ENCODE measurements at places on chromosomes 7 and 10.
A peak's percentile ranks its signal among the peaks of the same experiment; 100 is the strongest.

DNA sequence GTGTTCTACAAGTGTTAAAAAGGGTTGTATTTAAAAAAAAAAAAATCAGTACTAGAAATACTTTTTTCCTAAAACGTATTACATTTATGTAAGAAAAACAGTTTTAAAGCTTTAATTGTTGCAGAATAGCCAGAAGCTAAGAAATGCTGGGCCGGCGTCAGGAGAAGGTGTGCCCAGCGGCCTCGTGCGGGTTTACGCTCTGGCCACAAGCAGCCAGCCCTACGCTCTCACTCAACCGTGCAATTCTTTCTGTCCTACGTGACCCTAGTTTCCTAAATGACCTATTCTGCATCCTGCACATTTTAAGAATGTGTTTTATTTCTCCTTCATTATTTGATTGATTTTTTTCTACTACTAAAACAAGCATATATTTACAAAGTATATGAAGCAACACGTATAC lies 279.7 kb upstream of the KLF14 start:
- no peak for DNase-seq

- no peak for DNase-seq
These were observed 53.1 kb upstream of the COBL start for GRCh38 chr7:51369746-51370145.

DNA sequence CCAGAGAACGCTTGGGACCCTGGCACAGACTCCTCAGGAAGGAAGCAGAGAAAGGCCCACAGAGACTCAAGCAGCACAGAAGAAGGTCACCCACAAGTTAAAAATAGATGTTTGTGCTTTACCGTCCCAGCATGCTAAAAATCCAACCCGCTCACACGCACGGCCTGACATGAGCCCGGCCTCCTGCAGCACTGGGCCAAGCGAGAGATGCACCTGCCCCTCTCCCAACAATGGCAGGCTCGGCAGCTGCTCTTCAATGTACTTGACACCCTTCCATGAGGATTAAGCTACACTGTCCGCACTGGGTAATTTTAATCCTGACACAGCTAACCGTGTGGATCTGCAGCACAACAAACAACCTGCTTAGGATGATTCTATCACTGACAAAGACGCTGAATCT lies 9.3 kb downstream of the DIP2C start:
- DNase-seq, result no peak

DNA sequence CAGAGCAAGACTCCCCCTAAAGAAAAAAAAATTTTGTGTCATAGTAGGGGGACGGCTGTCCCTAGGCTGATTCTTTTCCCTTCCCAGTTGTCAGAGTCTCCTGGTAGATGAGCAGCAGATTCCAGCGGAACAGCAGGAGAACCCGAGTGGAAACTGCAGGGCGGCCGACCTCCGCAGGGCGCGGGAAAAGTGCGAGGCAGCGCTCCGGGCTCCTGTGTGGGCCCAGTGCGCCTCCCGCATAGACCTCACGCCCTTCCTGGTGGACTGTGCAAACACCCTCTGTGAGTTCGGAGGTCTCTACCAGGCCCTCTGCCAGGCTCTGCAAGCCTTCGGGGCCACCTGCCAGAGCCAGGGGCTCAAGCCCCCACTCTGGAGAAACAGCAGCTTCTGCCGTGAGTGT lies 46.0 kb downstream of the ZAN start:
- no peak for DNase-seq

DNA sequence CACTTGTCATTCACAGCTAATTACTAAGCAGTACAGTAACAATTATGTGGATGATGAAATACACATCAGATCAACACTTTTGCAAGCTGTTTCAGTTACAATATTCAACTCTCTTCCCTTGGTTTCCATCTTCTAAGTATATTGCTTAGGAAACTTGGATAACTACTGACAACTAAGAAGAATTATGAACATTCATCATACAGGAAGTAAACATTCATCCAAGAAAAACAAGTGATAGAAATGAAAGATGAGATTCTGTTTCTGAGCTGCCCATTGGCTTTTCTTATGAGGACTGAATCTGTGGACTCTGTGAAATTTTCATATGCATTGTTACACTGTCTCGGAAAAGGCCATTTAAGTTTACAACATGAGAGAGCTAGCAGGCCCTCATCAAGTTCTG lies 240.2 kb downstream of the PRKG1 start:
- DNase-seq, result no peak

DNA sequence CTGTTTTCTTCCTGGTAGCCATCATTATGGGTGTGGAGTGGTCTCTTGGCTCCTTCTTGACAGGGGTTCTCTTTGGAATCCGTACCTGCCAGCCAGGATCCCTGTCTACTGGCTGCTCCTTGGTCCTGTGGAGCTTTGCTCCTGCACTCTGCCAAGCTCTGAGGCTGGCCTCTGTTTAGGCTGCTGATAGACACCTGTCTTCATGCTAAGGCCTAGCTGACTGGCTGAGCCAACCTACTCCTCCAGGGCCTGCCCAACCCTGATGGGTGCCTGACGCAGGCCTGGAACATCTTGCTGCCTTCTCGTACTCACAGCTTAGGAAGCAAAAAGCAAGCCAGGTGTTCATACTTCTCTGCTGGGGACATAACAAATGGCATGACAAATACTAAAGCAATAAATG lies 333.6 kb upstream of the ZNF32 start:
- no peak for DNase-seq

DNA sequence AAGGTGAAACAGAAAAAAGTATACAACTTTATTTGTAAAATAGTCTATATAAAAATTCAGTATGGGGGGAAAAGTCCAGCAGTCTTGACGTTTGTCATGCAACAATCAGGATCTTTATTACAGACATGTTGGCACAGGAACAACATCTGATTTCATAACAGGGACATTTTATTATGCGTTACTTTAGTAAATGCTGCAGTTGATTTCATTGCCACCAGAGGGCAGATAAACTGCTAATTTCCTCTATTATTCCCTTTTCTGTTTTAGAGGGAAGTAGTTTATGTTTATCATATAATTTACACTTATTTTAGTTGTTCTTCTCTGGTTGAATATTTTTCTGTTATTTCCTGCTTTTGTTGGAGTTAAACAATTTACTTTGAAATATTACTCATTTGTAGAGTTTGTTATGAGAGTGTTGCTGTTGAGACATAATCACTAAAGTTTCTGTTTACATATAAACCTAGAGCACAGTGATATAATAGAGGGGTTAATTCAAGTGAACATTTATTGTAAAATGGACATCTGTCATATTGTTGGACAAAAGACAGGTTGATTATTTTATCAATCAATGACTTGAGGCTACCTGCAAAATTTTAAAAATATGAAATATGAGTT lies 3.3 kb downstream of the PLXDC2 start:
- DNase-seq, result peak; percentile 84

DNA sequence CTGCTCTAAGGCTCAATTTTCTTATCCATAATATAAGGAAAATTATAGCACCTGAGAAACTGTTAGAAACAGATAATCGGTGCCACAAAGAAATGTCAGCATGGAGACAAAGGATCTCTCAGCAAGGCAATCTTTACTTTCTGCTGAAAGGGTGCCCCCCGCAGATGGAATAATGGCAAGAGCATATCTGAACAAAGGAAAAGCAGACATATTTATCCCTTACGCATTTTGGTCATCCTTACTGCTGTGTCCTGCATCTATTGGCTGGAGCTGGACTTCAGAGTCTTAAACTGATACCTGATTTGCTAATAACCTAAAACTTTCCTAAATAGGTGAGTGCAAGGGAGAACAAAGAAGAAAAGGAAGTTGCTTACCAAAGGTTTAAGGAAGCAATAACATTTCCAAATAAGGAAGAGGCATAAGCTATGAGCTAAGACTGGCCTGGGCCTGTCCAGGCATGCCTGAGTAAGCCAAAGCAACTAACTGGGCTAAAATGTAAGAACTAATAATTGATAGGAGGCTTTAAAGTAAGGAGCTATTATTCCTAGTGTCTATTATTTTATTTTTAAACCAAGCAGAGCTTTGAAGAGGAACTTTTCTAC lies 39.6 kb upstream of the ELMO1 start:
- DNase-seq, result no peak

DNA sequence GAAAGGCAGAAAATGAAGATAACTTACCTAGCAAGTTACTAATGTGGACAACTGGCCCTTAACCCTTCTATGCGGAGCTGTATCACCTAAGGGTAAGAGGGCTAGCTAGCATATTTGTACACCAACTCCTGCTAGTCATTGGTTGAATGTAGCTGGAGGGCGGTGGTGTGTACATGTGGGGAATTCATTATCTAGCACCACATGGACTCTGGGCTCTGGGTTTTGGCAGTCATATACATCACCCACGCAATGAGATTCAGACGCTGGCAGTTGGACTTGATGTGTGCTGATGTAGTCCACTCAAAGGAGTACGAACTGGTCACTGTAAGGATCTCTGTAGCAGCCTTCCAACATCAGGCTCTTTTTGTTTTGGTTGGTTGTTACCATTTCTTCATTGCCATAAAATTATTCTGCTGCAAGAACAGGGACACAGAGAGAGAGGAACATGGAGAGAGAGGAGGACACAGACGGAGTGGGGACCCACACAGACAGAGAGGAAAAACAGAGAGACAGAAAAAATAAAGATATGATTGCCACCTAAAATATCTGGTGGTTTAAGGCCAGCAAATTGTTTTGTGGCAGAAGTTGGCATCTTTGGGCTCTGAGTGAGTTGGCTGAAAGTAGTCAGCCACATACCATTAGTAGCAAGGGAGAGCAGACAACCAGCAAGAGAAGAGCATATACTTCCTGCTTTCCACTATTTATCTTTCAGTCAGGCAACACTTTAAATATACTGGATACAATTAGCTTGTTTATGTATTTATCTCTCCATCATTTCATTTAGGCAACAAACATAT lies 76.7 kb upstream of the MTPN start:
- DNase-seq, result no peak

GRCh38 chr10:8045726-8046494 lies 8.6 kb upstream of the GATA3 start:
- no peak for DNase-seq

- DNase-seq, result no peak
These were observed 47.8 kb downstream of the PHF14 start for GRCh38 chr7:11021468-11021867.

DNA sequence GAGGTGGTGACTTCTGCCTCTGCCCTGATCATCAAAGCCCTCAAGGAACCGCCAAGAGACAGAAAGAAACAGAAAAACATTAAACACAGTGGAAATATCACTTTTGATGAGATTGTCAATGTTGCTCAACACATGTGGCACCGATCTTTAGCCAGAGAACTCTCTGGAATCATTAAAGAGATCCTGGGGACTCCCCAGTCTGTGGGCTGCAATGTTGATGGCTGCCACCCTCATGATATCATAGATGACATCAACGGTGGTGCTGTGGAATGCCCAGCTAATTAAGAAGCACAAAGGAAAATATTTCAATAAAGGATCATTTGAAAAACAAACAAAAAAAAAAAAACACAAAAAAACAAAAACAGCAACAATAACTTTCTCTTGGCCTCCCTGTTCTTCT lies 59.5 kb upstream of the TOMM7 start:
- no peak for DNase-seq

DNA sequence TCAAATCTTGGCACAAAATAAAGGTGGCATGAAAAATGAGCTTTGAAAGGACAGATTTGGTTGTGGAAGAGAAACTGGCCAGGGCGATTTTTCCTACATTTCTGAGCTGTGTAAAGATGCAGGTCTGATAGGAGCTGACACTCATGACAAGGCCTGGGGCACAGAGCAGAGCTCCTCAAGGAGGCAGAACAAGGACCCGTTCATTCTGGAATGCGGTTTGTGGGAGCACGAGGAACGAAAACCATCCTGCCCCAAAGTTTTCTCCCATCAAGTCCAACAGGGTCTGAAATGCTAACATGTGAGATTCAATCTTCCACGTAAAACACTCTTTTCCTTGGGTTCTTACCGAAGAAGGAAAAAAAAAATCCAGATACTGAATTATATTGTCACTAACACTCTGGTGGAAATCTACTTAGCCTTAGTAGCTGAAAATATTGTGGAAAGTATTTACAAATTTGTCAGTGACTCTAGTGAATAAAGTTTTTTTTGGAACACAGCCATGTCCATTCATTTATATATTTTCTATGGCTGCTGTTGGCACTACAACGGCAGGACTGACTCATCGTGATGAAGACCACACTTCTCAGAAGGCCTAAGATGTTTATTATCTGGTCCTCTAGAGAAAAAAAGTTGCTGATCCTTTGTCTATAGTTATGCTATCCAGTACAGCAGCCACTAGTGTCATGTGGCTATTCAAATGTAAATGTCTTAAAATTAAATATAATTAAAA lies 215.7 kb downstream of the BAMBI start:
- DNase-seq, result no peak

GRCh38 chr7:39172137-39172536 lies 194.4 kb downstream of the POU6F2 start:
- DNase-seq, result no peak

- no peak for DNase-seq
These were observed 139.5 kb downstream of the ACTR3B start for GRCh38 chr7:152899004-152899403.

All from midbrain (tissue), 1 donor.